CD14-positive monocyte (primary cell): ENCODE measurements at places on chromosomes 7 and 10. TPM values are rescaled to one million over a fixed set of nuclear protein-coding genes. Genes with fewer than 3 reads are reported as not detected.

The ZFAND4 gene
- polyA plus RNA-seq: 5.9 TPM

The DUSP5 gene
- polyA plus RNA-seq: 2.0 TPM

The TMEM196 gene
- not detected in 2 replicates for polyA plus RNA-seq

The FFAR4 gene
- 1.1 TPM for polyA plus RNA-seq

- no peak for DNase-seq
Measured at GRCh38 chr10:25600651-25601050, 333.4 kb upstream of the MYO3A start.

- no peak for DNase-seq
Measured at GRCh38 chr7:90657481-90657880, 61.4 kb downstream of the CDK14 start.

- no peak for DNase-seq
Measured at GRCh38 chr7:118583641-118584040, 359.1 kb downstream of the ANKRD7 start.
